Right cardiac atrium (tissue), 5 donors: ENCODE measurements at places on chromosomes 13 and 19.

GRCh38 chr13:76293346-76293745, 592.9 kb downstream of the KCTD12 start:
- no peak for DNase-seq

DNA sequence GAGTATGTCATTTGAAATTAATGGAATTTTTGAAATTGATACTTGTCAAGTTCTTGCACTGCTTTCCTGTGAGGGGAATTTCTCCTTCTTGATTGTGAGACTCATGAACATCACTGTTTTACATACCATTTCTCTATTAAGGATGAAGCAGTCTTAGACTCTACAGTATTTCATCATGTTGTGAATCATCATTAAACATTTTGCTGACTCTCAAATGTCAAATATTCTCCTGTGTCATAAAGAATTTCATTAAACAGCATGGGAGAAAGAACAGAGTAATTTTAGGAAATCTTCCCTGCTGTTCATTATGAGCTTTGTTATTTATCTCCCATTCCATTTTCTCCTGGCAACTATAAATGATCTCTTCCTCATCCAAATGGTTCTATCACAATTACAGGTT, 729.0 kb downstream of the PCDH9 start:
- no peak for DNase-seq

DNA sequence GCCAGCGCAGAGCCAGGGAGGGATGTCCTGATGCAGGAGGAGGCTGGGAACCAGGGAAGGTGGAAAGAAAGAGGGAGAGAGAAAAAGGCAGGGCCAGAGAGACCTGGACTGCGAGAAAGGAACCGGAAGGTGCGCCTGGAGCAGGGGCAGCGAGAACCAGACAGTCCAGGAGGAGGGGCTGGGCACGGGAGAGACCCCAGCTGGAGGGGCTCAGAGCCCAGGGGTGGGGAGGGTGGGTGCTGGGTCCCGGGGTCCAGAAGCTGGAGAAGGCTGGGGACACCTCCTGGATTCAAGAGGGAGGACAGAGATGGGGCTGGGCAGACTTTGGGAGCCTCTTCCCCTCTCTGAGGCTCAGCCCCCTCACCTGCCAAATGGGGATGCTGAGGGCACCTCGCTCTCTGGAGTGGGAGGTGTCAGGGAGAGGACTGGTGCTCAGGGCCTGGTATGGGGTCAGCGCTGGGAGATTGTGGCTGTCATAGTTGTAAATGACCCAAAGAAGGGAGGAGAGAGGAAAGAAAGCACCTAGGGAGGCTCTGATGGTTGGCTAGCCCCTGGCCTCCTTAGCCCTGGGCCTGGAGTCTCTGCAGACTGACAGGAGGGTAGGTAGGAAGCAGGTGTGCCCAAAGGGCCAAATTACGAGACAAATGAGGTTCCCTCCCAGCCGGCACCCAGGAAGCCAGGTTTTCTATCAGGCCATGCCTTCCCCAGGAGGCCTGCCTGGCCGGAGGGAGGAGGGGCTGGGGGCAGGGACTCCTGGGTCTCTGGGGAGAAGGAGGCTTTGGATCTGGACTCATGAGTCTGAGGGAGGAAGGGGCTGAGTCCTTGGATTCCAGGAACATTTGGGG, 1.3 kb upstream of the SPACA6 start:
- no peak for DNase-seq

GRCh38 chr13:102295316-102296048, 106.4 kb downstream of the FGF14 start:
- no peak for DNase-seq
